Stimulated activated CD8-positive, alpha-beta memory T cell treated with anti-CD3 and anti-CD28 coated beads, Interleukin-7, amount 100 ng/mL, for 1 hour (primary cell): ENCODE measurements at places on chromosomes 12 and 14.

GRCh38 chr12:12714276-12715021 is 2.7 kb upstream of the CDKN1B start:
- DNase-seq, result no peak

GRCh38 chr12:65810036-65810435 is 14.2 kb upstream of the HMGA2 start:
- DNase-seq, result no peak

GRCh38 chr14:54967496-54967895 is 59.4 kb downstream of the WDHD1 start:
- no peak for DNase-seq

DNA sequence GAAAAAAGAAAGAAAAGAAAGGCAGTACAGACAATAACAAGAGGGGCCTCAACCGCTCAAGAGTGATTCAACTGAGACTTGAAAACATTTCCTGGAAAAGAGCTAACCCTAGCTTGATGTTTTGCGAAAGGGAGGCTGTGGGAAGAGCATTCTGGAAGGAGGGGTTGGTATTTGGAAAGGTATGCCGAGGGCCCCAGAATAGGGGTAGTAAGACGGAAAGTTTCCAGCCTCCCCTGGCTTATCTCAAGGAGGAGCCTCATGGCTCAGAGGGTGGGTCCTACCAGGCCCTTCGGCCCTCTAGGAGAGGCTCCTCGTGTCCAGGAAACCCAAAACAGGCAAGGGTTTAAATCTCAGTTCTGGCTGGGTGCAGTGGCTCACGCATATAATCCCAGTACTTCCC is 8.4 kb downstream of the RNU4-2 start:
- no peak for DNase-seq
